Left ventricle myocardium superior (tissue), 1 donor: ENCODE measurements at places on chromosomes 13 and 19.

DNA sequence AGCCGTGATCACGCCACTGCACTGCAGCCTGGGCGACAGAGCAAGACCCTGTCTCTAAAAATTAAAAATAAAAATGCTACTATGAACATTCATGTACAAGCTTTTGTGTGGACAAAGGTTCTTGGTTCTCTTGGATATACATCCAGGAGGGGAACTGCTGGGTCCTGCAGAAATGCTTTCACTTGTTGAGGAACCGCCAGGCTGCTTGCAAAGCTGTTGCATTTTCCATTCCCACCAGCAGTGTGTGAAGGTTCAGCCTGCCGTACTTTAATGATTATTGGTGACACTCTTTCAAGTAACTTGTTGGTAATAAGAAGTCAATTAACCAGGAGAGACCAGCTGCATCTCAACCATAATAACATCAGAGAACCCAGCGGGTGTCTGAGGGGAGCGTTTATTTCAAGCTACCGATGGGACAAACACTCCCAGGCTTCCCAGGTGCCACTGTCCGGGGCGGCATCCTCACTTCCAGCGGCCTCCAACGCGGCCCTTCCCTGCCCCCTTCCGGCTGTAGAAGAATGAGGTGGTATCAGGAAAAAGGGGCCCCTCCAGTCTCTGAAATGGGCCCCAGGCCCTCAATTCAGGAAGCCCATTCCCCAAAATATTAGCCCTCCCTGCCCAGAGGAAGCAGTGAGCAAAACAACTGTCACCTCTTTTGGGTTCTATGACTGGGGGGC lies 15.2 kb upstream of the PPP1R12C start:
- no peak for DNase-seq

DNA sequence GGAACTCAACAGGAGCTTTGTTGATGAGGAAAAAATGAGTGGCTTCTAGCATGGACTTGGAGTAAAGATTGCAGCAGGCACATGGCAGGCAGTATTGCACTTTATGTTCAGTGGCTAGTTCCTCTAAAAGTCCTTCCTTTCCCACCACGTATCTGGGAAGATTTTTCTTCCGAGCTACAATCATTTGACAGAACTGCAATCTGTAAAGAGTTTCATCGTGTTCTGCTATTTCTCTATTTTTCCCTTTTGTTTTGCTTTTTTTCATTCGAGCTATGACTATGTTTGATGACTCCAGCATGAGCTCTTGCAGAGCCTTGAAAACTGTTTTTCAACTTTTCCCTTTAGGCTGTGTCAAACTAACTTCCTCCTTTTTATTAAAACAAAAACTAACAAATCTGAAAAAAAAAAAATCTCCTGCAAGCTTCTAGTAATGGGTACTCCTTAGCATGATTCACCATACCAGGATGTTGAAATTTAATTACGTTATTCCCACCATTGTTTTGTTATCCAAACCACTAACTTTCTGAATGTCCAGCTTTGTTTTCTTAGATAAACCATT lies 12.3 kb downstream of the CLDN10 start:
- no peak for DNase-seq

- peak; percentile 45 for DNase-seq
These were observed 391.3 kb downstream of the TDRD3 start for GRCh38 chr13:60788156-60788829.

DNA sequence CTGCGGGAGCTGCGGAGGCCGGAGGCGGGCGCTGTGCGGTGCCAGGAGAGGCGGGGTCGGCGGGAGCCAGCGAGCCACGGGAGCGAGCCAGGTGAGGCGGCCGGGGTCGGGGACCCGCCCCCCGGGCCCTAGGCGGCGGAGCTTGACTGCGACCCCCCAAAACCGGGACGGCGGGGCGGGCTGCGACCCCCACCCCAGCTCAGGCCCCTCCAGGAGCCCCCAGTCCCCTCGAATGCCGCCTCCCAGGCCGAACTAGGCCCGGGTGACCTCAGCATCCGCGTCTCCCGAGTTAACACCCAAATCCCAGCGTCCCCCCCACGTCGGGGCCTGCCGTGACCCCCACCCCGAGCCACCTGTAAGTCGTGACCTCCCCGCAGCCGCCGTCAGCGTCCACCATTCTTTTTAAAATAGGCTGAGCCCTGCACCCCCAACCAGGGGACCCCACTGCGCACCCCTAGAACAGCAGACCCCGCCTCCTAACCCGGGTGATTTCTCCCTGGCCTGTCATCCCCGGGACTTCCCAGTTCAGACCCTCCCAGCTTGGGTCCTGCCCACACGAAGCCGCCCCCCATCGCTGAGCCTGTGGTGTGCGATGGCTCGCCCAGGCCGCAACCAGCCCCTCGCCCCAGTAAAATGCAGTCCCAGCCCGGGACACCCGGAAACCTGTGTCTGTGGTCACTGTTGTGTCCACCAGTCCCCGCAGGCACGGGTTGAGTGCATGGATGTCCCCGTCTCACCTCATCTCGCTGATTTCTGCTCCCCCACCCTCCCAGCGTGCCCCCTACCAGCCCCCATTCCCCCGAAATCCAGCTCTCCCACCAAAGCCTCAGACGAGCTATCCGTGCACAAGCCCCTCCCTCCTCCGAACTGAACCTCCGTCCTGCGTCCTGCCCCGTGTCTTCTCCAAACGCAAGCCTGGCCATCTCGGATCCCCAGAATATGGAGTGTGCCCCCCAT lies 551 bp downstream of the FZR1 start:
- DNase-seq, result peak; percentile 60

- DNase-seq, result no peak
These were observed 311.8 kb downstream of the TSHZ3 start for GRCh38 chr19:31037286-31037980.

DNA sequence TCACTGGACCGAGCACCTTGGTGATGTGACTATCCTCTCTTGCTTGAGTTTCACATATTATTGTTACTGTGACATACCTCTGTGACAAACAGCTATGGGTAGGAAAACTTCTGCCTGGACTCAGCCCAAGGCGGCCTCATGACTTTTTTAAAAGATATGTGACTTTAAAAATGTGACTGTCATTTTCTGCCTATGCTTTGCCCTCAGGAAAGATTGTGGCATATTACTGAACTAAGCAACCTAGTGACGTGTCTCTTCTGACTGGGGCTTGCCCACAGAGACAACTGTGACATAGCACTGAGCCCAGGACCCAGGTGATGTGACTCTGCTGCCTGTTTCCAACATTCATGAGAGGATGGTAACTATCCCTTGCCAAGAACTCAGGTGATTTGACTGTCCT lies 84.8 kb downstream of the ZNF728 start:
- no peak for DNase-seq

GRCh38 chr19:48907671-48908070 lies 7.6 kb downstream of the NUCB1 start:
- no peak for DNase-seq

- DNase-seq, result peak; percentile 85
These were observed 15.1 kb downstream of the CCDC97 start for GRCh38 chr19:41324921-41325639.

DNA sequence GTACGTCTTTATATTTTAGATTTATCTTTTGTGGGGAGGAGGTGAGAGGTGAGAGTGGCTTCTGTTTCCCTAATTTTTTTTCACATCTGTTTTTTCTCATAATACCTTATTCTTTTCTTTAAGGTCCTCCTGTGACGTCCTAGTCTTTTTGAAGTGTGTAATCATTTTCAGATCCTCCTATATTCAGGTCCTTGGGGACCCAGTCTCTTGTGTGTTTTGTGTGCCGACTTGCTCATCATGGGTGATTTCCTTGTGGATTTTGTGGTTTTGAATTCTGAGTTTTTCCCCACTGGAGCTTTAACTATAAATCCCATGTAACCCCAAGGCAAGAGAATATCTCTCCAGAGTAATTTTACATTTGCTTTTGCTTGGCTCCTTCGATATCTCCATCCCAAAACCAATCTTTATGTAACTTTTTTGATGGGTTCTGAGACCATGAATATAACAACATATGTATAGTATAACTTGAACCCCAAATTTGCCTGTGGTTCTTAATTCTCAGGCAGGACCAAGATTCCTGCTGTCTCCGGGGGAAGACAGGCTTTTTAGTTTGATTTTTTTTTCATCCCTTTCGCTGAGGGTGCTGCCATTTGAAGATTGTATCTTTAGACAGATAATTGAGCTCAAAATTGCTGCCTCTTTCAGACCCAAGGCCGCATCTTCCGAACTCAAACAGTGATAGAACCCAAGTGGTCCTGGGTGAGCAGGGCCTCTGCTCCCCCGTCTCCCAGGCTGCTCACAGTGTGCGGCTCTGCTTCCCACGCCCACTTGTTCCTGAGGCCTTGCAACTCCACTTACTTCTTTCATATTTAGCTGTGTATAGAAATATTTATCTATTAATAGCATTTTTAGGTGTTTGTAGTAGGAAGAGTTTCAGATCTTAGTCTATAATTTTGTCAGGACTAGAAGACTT lies 59.1 kb upstream of the GPR183 start:
- no peak for DNase-seq

GRCh38 chr13:20997301-20998161 lies 63.9 kb downstream of the LATS2 start:
- DNase-seq, result peak; percentile 75

GRCh38 chr19:51573331-51573730 lies 2.2 kb downstream of the ZNF175 start:
- DNase-seq, result no peak

DNA sequence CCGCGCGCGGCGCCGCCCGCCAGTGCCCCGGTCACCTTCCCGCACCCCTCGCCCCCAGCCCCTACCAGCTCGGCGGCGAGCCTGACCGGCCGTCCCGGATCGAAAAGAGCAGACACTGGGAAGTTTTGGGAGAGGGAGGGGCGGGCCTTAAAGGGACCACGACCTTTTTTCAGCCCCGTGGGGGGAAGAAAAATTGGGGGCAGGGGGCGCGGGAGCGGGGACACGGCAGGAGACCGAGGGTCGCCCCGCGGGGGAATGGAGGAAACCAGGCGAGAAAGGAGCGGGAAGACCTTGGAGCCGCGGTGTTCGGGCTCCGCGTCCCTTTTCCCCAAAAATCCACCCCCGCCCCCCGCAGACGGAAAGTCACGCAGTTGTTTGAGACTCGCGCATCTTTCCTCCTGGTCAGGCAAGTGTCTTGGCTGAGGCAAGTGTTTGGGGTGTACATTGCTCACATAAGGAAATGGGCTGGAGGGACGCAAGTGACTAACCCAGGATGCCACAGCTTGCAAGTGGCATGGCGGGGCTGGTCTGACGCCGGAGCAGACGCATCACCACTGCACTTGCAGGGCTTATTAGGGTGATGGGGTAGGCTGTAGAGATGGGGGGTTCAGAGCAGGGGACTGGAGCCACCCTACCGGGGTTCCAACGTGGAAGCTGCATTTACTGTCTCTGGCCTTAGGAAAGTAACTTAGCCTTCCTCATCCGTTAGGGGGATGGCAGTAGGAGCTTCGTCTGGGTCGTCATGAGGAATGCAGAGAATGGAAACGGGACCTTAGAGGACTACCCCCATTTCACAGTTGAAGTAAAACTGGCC lies 2.7 kb upstream of the HNRNPL start:
- peak; percentile 64 for DNase-seq

GRCh38 chr13:75762955-75763354 lies 126.8 kb downstream of the LMO7 start:
- DNase-seq, result no peak

DNA sequence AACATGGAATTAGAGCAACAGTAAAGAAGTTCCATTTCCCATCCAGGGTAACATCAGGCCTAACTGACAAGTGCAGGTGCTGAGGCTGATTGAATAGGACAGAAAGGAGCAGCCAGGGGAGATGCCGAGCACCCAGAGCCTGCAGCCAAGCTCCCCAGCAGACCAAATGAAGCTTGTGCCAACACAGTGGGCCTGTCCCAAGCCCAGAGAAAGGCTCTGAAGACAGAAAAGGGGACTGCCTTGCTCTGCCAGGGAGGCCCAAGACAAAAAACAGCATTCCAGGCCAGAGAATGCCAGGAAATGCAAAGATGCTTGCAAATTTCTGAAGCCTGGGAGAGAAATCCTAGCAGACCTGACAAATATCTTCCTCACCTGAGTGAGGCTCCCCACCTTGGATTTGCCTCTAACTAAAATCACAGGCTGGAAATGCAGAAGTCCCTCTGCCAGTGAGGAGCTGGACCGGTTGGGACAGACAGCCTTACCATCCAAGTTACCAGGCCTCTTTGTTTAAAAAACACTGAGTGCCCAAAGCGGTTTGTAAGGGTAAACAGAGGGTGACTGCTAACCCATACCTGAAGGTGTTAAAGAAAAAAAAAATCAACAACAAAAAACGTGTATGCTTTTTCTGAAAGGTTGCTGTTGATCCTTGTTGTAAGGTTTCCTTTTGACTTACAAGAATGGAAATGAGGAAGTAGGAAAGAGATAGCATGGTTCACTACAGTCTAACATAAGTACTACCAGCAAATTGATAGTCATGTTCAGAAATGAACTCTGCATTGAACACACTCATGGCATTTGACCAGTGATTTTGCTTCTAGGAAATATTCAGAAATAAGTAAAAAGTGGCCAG lies 11.8 kb upstream of the HMGB1 start:
- DNase-seq, result no peak

GRCh38 chr19:30565636-30566035 lies 193.5 kb downstream of the ZNF536 start:
- no peak for DNase-seq

DNA sequence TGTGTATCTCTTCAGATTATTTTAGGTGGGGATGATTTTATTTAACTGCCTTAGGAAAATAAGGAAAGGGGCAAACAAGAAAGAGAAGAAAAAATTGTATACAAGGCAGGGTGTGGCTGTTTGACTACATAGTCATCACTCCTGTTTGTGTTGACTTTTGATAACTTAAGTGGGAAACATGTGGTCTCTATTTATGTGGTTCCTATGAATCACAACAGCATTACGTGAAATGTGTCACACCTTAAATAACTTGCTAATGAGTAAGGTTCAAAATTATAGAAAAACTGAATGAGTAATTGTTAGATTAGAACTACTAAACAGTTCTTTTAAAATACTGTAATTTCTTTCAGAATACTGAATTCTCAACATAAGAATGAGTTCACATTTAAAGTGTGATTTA lies 69.3 kb downstream of the LMO7 start:
- no peak for DNase-seq

DNA sequence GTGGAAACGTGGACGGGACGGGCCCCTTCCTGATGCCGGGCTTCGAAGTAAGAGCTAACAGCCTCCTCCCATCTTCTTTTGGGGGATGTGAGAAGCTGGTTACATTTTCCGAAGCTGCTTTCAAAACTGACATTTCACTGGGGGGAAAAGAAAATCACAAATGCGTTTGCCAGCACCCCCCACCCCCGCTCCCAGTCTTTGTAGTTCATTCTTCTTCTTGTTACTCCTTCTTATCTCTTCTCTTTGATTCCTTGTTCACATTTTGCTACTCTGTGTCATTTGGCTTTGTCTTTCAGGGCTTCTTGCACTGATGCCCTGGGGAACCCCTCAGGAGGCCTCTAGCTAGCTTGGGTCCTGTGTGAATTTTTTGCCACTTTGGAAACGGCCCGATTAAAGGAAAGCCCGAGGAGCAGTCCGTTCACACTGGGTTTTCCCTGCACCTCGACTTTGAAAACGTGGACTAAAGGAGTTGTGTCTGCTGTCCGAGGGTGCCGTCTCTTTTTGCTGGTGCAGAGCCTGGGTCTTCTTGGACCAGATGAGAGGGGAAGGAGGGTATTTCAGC lies 1.3 kb downstream of the CARM1 start:
- no peak for DNase-seq

DNA sequence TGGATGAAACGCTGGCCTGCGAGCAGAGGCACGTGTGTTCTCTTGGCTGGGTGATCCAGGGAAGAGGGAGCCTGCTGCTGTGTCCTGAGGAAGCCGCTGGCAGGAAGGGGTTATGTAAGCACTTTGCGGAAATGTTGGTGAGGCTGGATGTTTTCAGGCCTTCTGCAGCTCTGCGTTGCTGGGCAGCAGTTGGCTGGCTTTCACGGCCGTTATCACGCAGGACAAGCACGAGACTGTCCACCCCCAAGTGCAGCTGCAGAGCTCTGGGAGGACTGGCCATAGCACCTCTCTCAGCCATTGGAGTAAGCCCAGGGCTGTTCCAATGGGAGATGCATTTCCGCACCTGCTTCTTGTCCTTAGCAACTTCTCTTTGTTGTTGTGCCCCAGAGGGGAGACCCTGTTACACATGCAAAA lies 146.9 kb upstream of the SOX21 start:
- DNase-seq, result peak; percentile 75
